ENCODE measurements at places on chromosomes 4 and X. TPM values are rescaled to one million over a fixed set of nuclear protein-coding genes. Genes with fewer than 3 reads are reported as not detected.

Gene HTATSF1
- total RNA-seq = 44.1 TPM

Gene OTC
- total RNA-seq = not detected

Gene TMEM164
- total RNA-seq = 9.8 TPM

Gene TREX2
- 0.69 TPM for total RNA-seq

Gene PRKG2
- total RNA-seq = 0.64 TPM

Gene RASL11B
- total RNA-seq = not detected

Gene MAGEE2
- total RNA-seq = not detected

Gene THAP6
- 8.1 TPM for total RNA-seq

Gene FAM241A
- 5.4 TPM for total RNA-seq

Gene NDST4
- not detected for total RNA-seq

Gene GLOD5
- not detected for total RNA-seq

Gene CT45A6
- not detected for total RNA-seq

Gene PDLIM5
- total RNA-seq = 28.0 TPM

Gene GUCY1A1
- total RNA-seq = not detected

Gene GPR143
- not detected for total RNA-seq

Gene BOD1L1
- total RNA-seq = 60.4 TPM

Gene PDZD4
- 2.8 TPM for total RNA-seq

Gene AMTN
- total RNA-seq = not detected

Gene PDGFRA
- 1.5 TPM for total RNA-seq

Gene AMOT
- total RNA-seq = 9.4 TPM

Gene WWC2
- total RNA-seq = 21.4 TPM

Gene NPY2R
- not detected for total RNA-seq

Gene DDIT4L
- 0.03 TPM for total RNA-seq

Gene TLR10
- total RNA-seq = 0.05 TPM

Gene BCOR
- 37.0 TPM for total RNA-seq

Gene ARHGAP36
- not detected for total RNA-seq

Gene CTAG2
- 2.5 TPM for total RNA-seq

Gene SSX2B
- 24.9 TPM for total RNA-seq

Gene USP27X
- total RNA-seq = 0.68 TPM

Gene ZNF185
- total RNA-seq = 0.45 TPM

Gene CYSLTR1
- not detected for total RNA-seq

Gene CTAG1B
- 66.2 TPM for total RNA-seq
